Activated naive CD8-positive, alpha-beta T cell treated with anti-CD3 and anti-CD28 coated beads for 36 hours (primary cell): ENCODE measurements at places on chromosomes 3 and 15. TPM values are rescaled to one million over a fixed set of nuclear protein-coding genes. Genes with fewer than 3 reads are reported as not detected.

The KNG1 gene
- not detected for total RNA-seq

The TUSC7 gene
- total RNA-seq = not detected

The TF gene
- 0.02 TPM for total RNA-seq

The ACTRT3 gene
- 1.2 TPM for total RNA-seq

The ZNF717 gene
- total RNA-seq = 10.0 TPM

The ADCY5 gene
- not detected for total RNA-seq

The NDN gene
- 3.9 TPM for total RNA-seq

The RPL4 gene
- total RNA-seq = 4,826 TPM

The LRRIQ4 gene
- total RNA-seq = 0.18 TPM

DNA sequence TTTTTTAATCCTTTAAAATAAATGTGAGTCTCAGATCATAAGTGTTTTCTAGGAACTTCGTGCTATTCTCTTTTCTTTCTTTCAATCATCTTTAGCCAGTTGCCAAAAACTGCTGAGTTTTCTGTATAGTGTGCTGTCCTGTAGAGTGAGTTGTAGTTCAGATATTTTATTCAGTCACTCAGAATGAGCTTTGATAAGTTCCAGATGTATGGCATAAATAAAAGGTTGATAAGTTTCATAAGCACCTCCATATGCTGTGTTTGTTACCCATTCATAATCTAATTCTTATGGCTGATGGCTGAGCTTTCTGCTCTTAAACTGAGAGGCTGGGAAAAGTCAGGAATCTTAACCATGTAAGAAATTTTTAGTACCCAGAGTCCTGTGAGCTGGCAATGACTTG lies 59.3 kb upstream of the COL6A6 start:
- H3K27ac ChIP-seq = no peak overlapping the region
- no peaks in the 10 kb centered on the region for H3K4me1 ChIP-seq

DNA sequence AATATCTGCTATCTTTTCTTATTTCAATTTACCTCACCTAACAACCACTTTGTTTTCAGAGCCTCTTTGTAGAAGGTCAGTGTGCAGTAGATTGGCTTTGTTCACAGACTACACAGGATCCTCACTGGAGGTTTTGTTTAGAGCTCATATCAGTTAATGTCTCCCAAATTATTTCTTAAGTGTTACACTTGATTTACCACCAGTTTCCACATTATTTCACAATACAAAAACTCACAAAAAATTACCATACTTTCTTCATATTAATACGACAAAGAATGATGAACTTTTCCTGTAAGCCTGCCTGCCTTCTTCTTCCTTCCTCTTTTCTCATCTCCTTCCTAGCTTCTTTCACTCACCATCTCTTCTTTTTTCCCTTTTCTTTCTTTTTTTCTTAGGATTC lies 133.3 kb downstream of the ALCAM start:
- H3K36me3 ChIP-seq = no peaks in the 10 kb centered on the region
- no peaks in the 10 kb centered on the region for H3K4me1 ChIP-seq
- no peak overlapping the region for H3K4me3 ChIP-seq

GRCh38 chr3:157083824-157084223 lies 76.1 kb downstream of the CCNL1 start:
- peaks cover 43% of the 10 kb centered on the region for H3K4me1 ChIP-seq
- H3K27me3 ChIP-seq = peaks cover 5% of the 10 kb centered on the region
- H3K27ac ChIP-seq = no peak overlapping the region
- no peak overlapping the region for H3K4me3 ChIP-seq

GRCh38 chr15:90365414-90366055 lies 13.5 kb downstream of the ZNF774 start:
- DNase-seq = no peak
- no peaks in the 10 kb centered on the region for H3K36me3 ChIP-seq
- no peak overlapping the region for H3K27ac ChIP-seq
- H3K27me3 ChIP-seq = no peaks in the 10 kb centered on the region

DNA sequence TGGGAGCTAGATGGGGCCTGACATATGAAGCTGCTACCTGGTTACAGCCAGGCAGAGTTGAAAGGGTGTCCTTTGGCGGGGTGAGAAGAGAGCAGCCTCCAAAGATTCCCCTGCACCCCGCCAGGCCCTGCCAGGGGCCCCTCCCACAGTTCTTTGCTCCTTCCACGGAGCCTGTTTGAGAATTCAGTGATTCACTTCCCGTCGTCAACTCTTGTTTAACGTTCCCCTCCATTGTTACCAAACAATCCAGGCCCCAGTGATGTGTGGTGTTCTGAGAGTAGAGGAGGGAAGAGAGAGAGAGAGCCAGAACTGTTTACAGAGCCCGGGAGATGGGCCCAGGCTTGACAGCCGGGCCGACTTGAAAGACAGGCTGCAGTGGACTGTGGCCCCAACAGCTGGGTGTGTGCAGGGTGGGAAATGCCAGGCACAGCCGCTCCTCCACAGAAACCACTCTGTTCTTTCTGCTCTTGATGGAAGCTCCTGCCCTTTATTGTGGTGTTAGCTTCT lies 81.5 kb downstream of the SMAD3 start:
- no peaks in the 10 kb centered on the region for H3K27me3 ChIP-seq
- peaks cover 65% of the 10 kb centered on the region for H3K4me1 ChIP-seq
- no peaks in the 10 kb centered on the region for H3K36me3 ChIP-seq
- peak; percentile 35 for DNase-seq

- no peaks in the 10 kb centered on the region for H3K4me1 ChIP-seq
- no peak overlapping the region for H3K4me3 ChIP-seq
- H3K27me3 ChIP-seq = no peaks in the 10 kb centered on the region
- no peak for DNase-seq
These were observed 85.2 kb upstream of the PRR23E start for GRCh38 chr3:127107491-127108375.

GRCh38 chr3:115712871-115713270 lies 89.6 kb downstream of the GAP43 start:
- H3K36me3 ChIP-seq = no peaks in the 10 kb centered on the region
- no peak for DNase-seq
- H3K27ac ChIP-seq = no peak overlapping the region
- no peaks in the 10 kb centered on the region for H3K4me1 ChIP-seq
- H3K4me3 ChIP-seq = no peak overlapping the region
- H3K27me3 ChIP-seq = peaks cover 13% of the 10 kb centered on the region

DNA sequence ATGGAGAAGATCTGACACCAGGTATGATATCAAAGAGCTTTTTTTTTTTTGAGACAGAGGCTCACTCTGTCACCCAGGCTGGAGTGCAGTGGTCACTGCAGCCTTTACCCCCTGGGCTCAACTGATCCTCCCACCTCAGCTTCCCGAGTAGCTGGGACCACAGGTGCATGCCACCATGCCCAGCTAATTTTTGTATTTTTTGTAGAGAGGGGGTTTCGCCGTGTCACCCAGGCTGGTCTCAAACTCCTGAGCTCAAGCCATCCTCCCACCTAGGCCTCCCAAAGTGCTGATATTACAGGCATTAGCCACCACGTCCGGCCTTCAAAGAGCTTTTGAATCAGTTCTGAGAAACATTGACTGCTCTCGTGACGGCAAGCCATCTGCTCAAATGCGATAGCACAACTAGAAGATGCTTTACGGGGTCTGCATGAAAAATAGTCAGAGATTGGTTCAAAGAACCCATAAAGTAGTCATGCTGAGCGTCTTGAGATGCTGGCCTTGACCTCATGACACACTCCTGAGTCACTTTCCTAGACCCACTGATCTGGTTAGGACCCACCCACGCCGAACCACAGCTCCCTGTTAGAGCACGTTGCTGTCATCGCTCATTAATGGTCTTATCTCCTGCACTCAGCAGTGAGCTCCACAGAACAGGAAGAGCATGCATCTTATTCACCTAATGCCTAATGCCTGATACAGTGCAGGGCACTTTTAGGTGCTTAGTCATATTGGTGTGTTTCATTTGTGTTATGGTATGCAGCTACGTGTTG lies 57.0 kb upstream of the NR2F2 start:
- no peak overlapping the region for H3K27ac ChIP-seq
- H3K27me3 ChIP-seq = peaks cover 16% of the 10 kb centered on the region
- no peak overlapping the region for H3K4me3 ChIP-seq
- no peaks in the 10 kb centered on the region for H3K4me1 ChIP-seq

DNA sequence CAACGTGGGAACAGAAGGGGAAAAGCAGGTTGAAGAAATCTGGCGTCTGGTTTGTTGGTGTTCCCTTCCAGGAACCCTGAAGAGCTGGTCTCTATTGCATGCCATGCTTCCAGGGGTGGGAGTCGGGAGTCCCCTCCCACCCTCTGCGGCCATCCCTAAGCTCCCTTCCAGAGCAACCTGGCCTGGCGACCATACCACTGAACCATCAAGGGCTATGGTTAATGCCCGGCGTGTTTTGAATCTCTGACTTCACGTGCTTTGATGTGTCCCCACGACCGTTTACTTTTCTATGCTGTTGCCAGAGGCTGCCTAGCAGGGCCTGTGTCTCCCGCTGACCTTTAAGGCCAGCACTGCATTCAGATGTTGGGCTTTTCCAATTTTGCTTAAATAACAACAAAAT lies 696 bp upstream of the SNRK start:
- H3K4me3 ChIP-seq = peak overlapping the region; percentile 90
- peaks cover 15% of the 10 kb centered on the region for H3K36me3 ChIP-seq
- H3K27ac ChIP-seq = peak overlapping the region; percentile 97
- DNase-seq = no peak
- no peaks in the 10 kb centered on the region for H3K27me3 ChIP-seq
- peaks cover 36% of the 10 kb centered on the region for H3K4me1 ChIP-seq

GRCh38 chr15:70635895-70636294 lies 127.5 kb downstream of the UACA start:
- H3K27me3 ChIP-seq = no peaks in the 10 kb centered on the region
- no peak overlapping the region for H3K27ac ChIP-seq
- no peak overlapping the region for H3K4me3 ChIP-seq
